Stimulated activated CD8-positive, alpha-beta memory T cell treated with anti-CD3 and anti-CD28 coated beads, Interleukin-2, amount 100 ng/mL, for 1 hour (primary cell): ENCODE measurements at places on chromosomes 2 and 18.

DNA sequence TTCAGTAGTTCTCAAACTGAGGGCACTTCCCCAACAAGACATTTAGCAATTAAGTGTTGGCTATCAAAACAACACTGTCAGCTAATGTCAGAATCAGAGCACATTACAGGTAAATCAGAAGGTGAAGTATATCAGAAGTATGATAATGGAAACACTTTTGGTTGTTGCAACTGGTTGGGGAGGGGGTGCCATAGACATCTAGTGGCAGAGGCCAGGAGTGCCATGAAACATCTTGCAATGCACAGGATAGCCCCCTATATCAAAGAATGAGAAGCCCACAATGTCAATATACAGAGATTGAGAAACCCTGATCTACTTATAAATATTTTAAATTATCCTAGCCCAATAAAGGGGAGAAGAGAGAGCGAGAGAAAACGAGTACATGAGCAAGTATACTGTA, 4.9 kb upstream of the XPO1 start:
- no peak for DNase-seq

GRCh38 chr2:25623361-25623760, 50.0 kb downstream of the DTNB start:
- no peak for DNase-seq

DNA sequence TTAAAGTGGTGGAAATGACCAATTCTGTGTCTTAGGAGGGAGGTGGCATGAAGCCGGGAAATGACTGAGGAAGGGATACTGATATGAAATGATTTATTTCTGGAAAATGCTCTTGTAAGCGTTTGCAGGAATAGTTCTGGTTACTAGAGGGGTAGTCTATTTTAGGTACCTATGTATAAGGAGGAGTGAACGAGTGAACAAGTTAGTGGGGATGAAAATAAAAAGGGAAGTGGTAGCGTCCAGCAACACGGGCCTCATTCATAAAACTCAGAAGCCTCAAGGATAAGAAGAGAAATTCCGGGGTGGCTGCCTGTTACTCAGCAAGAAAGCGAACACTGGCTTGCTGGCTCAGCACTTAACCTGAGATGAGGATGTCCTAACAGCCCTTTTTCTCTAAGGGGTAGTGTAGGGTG, 303.3 kb downstream of the NCKAP5 start:
- no peak for DNase-seq

GRCh38 chr2:146544701-146545100, 1300.1 kb upstream of the ACVR2A start:
- DNase-seq = no peak

DNA sequence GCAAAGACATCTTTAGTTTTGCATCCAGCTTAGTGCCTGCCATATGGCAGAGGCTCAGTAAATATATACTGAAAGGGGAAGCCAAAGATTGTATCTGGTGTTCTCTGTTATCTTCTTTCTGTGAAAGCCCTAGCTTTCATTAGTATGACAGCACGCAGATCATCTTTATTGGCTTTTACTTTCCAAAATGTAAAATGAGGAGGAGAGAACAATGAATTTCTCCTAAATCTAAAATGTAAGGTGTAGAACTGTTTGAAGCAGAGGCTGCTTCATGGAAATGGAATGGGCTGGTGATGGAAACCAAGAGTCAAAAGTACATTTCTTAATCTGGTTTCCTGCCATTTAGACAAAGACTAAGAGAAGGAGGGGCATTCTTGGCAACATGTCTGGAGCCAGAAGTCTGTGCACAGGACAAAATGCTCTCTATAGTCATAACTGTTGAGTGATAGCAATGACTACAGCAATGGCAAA, 1029.9 kb upstream of the PIK3C3 start:
- DNase-seq = no peak

DNA sequence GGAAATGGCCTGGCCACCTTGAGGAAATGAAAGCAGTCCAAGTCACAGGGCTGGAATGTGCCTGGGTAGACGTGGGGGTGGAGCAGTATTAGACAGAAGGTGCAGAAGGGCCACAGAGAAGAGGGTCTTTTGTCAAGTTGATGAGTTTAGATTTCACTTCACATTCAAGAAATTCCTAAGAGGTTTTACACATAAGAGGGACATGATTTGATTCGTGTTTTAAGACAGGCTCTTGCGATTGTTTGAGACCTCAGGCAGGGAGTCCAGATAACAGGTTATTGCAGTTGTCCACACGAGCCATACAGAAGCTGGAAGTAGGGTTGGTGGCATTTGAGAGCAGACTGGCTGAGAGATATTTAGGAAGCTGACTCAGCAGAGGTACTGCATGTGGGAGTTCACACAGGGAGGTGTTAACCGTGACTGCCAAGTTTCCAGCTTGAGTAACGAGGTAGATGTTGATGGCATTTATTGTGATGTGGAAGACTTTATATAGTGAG, 64.6 kb downstream of the NEB start:
- no peak for DNase-seq

GRCh38 chr2:9708683-9709538, 78.1 kb upstream of the YWHAQ start:
- DNase-seq = no peak

GRCh38 chr2:37378411-37378810, 34.0 kb downstream of the QPCT start:
- DNase-seq = no peak
